MG63 (cell line): ENCODE measurements at places on chromosomes 5 and 9.

DNA sequence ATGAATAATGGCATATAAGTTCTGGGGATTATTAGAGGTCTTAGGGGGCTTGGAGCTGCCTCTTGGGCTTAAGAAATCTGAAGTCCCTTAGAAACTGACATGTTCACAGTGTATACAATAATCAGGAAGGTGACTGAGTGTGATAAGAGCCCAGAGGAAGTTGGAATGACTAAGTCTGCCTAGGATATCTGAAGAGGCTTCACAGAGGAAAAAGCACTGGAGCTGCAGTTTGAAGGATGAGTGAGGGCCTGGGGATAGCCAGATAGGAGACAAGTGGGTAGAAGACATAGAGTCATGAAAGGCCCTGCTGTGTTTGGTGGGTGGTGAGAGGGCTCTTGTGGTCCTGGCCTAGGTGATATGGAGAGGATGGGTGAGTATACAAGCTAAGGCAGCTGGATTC lies 8.8 kb downstream of the NEUROG1 start:
- DNase-seq, result no peak

GRCh38 chr5:173411791-173412555 lies 83.8 kb upstream of the STC2 start:
- DNase-seq, result no peak

GRCh38 chr5:110638970-110639902 lies 87.2 kb downstream of the TMEM232 start:
- no peak for DNase-seq

- peak; percentile 44 for DNase-seq
Measured at GRCh38 chr5:68962757-68963484, 130.9 kb upstream of the SLC30A5 start.

- DNase-seq, result no peak
Measured at GRCh38 chr9:10232352-10232930, 380.4 kb downstream of the PTPRD start.

- no peak for DNase-seq
Measured at GRCh38 chr5:1315709-1316587, 21.1 kb upstream of the TERT start.

DNA sequence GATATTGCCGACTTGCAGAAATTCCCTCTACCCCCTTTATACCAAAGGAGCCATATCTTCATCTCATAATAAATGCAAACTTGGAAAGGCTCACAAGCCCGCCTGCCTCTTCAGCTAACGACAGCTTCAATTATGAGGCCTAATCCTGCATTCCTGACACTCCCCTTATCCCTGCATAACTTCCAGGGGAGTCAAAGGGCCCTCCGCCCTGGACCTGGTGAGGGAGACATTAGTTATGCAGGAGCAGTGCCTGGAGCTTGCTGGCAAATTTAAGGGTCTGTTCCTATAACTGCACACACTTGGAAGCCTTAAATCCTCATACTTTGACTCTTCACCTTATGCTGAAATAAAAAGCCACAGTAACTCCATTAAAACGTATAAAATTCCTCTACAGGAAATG lies 617.9 kb downstream of the BNC2 start:
- DNase-seq, result no peak

DNA sequence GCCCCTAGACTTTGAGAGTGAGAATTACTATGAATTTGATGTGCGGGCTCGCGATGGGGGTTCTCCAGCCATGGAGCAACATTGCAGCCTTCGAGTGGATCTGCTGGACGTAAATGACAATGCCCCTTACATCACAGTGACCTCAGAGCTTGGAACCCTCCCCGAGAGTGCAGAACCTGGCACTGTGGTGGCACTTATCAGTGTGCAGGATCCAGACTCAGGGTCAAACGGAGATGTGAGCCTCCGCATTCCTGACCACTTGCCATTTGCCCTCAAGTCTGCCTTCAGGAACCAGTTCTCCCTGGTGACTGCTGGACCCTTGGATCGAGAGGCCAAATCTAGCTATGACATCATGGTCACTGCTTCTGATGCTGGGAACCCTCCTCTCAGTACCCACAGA lies 1.3 kb downstream of the PCDHGC4 start:
- no peak for DNase-seq

- no peak for DNase-seq
Measured at GRCh38 chr9:107141967-107142366, 141.1 kb upstream of the RAD23B start.

- no peak for DNase-seq
Measured at GRCh38 chr5:176406436-176407052, 9.8 kb downstream of the CLTB start.

GRCh38 chr5:128366147-128366546 lies 171.9 kb downstream of the FBN2 start:
- no peak for DNase-seq

DNA sequence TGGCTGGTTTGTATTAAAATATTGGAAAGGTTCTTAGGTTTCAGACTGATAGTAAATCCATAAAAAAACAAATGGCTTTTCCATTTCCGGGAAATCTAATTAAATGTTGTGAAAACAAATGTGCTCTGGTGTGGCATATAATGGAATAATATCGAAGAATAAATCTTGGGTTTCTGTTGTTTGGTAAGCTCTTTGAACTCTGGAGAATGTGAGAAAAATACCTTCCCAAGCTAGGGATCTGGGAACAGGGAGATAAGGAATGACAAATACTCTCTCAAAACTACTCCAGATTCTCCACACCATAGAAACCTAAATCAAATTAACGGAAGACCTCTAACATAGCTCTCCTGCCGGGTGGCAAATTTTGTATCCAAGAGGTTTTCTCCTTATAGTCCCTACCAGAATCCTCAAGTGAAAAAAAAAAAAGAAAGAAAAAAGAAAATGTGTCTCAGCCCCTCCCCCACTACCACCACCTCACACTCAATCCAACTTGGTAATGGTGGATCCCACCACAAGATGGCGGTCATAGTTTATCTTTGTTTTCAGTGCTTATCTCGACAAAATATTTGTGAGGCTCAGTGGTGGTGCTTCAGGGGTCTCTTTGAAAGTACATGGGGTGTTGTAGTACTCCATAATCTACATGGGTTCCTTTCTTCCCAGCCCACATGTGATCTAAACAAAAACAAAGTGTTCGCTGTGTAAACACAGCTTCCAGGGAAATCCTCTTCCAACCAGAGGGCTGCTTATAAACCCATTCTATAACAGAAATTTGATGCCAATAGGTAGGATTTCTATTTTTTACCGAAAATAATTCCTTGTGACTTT lies 54.5 kb upstream of the FST start:
- DNase-seq, result no peak

DNA sequence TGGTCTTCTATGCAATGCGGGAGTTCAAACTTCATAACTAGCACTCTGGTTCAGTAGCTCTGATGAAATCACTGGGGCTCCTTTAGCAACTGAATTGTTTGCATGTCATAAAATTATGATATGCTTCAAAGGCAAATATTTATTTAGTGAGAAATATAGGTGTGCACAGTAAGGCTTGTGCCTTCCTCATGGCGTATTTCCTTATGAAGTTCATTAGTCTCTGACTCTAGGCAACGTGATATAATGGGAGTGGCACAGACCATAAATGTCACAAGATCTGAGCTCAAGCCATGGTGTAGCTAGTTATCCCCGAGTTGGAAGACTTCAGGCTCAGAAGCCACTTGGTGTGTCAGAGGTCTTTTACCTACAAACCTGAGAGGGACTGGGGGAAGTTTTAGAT lies 35.5 kb downstream of the PIP5K1B start:
- no peak for DNase-seq

GRCh38 chr9:107397076-107398044 lies 92.2 kb downstream of the KLF4 start:
- DNase-seq, result peak; percentile 49

- DNase-seq, result no peak
Measured at GRCh38 chr5:82894716-82895115, 182.5 kb downstream of the TMEM167A start.

DNA sequence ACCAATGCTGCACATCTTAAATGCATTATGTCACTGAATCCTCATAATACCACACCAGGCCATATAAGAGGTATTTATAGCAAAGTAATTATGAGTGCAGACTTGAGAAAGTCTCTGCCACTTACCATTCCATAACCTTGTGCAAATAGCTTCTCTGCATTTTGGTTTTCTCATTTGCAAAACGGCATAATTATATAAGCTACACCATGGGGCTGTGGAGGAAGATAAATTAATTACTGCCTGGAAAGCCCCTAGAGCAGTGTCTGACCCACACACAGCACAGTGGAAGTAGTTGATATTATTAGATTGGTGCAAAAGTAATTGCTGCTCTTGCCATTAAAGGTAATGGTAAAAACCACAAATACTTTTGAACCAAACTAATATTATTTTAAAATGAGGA lies 9.5 kb upstream of the IL9 start:
- no peak for DNase-seq

DNA sequence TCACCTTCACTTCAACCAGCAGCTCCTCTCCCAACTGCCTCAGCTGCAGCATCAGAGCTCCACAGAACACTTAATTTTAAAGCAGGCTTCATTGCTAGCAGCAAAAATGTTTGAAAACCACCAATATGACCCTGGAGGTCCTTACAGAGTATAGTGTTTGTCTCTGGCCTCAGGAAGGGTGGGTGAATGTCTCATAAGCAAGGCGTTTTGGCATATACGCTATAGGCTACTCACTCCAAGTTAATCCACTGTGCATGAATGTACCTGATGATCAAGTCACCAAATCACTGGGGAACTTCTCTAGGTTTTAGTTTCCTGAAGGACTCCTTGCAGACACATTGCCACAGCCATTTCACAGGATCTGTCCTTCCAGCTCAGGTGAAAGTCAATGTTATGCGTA lies 125.3 kb downstream of the GABBR2 start:
- DNase-seq, result no peak
